ENCODE measurements at places on chromosomes 2 and 18.

DNA sequence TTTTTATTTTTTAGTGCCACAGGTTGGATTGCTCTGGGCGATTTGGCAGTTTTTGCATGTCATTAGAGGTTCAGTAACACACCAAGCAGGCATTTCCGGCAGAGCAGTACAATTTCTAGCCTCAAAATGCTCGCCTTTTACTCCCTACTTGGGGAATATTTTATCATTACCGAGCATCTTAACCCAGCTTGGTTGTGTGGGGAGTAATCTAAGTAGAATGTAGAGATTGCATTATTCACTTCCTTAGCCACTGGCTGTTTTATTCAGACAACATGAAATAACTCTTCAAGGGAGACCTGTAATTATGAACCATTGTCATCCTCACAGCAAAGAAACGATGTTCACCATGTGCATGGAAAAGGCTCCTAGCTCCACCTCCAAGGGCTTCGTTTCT lies 13.1 kb downstream of the GRP start:
- DNase-seq = no peak

- DNase-seq = no peak
These were observed 1.1 kb downstream of the VAMP8 start for GRCh38 chr2:85578243-85579180.

GRCh38 chr2:116511426-116511825 lies 1303.1 kb upstream of the DDX18 start:
- no peak for DNase-seq

DNA sequence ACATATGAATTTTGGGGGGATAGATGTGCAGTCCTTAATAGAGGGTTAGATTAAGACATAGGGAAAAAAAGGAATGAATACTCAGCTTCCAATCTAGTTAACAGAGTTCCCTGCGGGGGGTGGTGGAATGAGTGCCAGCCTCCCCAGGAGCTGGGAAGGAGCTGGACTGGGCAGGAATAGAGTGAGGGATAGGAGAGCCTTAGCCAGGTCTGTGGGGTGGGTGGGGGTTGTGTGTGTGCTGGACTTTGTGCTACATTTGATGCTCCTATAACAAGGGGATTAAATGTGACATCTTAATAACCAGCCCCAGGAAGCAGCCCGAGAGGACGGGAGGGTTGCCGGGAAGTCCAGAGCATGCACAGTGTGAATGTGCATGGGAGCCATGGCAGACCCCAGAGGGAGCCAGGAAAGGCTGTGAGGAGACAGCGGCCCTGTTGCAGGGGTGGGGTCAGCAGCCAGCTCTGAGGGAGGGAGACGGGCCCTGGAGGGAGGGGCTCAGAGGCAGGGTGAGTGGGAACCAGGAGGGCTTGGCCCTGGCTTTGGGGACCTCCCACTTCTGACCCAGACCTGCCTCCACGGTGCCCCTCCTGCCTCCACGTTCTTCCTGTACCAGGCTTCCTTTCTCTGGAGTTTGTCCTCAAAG lies 3.6 kb upstream of the MBP start:
- DNase-seq = no peak

DNA sequence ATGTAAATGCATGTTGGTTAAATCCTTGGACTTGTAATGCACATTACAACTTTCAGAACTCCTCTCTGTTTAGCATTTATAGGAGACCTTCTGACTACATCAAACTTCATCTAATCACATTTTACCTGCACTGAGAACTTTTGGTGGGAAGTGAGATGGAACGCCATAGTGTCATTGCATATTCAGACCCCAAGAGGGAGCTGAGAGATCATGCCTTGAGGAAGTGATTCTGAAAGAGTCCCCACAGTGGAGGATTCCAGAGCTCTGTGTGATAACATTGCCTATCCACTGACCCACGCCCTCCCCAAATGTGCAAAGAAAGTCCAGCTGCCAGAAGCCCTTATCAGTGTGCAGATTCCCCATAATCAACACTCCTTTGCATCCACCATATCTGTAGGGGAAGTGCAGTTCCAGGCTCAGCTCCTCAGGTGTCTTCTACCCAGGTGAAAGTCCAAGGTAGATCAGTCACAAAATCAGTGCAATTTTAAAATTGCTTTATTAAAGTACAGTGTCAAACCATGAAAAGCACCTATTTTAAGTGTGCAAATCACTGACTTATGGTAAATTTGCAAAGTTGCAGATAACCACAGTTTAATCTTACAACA lies 212.4 kb downstream of the RPIA start:
- DNase-seq = no peak
